Panc1 (cell line): ENCODE measurements at places on chromosomes 5 and 9.

DNA sequence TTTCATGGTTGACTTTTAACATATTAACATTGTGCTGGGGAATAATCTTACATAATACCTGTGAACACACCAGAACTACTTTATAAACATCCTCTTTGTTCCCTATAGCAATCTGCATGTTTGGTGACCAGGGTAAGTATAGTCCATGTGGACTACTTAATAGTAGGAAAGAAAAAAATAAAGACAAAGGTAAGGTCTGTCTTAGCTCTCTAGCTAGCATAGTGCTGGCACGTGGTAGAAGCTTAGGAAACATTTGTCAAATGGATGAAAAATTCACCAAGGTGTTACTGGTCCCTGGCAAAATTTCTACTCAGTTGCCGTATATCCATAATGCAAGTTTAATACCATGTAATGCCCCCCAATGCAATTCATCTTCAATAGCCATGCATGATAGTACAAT, 78.6 kb upstream of the ABCA1 start:
- no peak for DNase-seq

DNA sequence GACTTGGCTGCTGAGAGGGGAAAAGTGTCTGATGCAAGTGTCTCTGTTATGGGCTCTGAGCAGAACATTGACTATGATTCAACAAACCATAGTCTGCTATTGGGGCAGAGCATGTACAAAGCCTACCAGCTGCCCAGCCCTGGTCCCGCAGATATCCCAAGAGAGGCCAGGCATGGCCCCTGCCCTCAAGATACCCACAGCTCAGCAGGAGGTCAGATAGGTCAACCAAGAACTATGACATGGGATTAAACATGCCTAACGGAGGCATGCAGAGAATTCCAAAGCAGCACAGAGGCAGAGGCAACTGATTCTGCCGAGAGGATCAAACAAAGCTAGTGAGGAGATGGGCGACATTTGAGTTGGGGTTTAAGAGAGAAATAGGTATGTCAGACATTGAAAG, 39.9 kb upstream of the CPLX2 start:
- no peak for DNase-seq

- no peak for DNase-seq
Measured at GRCh38 chr9:16871336-16872151, 1.1 kb upstream of the BNC2 start.

DNA sequence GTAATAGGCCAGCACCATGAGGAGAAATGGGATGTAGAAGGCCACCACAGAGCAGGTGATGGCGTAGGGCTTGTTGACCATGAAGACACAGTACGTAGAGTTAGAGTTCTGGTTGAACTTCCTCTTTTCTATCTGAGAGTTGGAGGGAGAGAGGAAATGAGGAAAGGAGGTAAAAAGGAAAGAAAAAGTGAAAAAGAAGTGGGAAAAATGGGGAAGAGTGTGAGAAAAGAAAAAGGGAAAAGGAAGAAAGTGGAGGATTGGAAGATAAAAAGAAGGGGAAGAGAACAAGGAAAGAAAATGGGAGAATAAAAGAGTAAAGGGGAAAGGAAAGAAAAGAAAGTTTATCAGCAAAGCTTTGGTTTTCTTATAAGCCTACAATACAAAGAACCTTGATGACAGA, 126.1 kb downstream of the FBXO38 start:
- DNase-seq, result no peak

DNA sequence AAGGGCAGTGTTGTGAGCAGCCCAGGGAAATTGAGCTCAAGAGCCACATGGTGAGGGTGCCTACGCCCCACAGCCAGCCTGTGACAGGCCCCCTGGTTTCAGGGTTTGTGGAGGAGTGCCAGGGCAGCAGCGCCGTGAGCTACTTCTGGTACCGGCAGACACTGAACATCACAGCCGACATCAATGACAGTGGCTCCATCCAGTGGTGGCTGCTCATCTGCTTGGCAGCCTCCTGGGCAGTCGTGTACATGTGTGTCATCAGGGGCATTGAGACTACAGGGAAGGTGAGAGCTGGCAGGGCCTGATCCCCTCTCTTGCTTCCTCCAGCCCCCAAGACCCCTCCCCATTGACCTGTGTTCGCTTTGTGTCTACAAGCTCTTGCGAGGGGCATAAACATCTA, 10.2 kb downstream of the SLC6A18 start:
- DNase-seq, result no peak

DNA sequence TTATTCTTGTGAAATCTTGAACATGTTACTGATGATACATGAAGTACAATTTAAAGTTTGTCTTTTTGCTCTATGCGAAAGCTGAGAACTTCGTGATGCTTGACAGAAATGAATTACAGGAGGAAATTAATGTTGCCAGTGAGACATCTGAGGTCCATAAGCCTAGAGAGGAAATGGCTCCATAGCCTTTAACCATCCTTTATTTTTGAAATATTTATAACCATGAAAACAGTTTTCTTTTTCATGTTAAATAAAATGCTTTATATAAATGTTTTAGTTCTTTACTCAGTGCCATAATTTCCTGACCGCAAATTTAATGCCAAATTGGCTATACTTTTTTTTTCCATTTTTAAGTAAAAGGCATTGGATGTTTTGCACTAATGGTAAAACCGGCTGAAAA, 29.1 kb downstream of the F2RL2 start:
- DNase-seq, result no peak

DNA sequence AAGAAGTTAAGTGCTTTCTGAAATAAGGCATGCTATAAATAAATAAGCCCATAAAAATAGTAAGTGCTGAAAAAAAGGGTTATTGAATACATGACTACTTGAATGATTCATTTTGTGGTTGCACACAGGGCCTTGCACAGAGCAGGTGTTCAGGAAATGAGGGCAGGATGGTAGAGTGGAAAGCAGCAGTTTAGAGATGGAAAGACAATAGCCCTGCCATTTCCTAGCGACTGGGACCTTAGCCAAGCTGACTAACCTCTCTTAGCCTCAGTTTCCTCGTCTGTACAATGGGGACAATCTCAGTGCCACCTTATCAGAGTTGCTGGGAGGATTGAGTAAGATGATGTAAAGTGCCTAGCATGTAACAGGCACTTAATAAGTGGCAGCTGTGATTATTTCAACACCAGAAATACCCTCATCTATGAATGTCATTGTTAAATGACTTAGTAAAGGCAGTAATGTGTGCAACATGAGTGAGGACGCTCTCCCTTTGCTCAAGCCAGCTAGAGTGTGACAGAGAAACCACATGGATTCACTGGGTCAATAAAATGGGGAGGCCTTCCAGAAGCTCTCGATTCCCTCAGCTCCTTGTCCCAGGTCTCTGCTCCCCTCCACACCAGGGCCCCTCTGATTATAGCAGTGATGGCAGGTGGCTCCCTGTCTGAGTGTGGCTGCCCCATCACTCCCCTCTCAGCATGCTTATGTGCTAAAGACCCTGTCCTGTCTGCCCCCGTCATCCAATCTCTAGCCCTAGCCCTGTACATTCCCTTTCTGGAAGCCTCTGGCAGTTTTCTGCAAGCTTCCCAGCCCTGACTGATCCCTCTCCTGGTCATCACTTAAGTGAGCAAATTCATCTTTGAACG, 16.0 kb upstream of the PHF19 start:
- no peak for DNase-seq

GRCh38 chr9:91572811-91573210, 149.2 kb upstream of the NFIL3 start:
- no peak for DNase-seq

- DNase-seq, result no peak
Measured at GRCh38 chr5:62206150-62206829, 99.7 kb upstream of the KIF2A start.

DNA sequence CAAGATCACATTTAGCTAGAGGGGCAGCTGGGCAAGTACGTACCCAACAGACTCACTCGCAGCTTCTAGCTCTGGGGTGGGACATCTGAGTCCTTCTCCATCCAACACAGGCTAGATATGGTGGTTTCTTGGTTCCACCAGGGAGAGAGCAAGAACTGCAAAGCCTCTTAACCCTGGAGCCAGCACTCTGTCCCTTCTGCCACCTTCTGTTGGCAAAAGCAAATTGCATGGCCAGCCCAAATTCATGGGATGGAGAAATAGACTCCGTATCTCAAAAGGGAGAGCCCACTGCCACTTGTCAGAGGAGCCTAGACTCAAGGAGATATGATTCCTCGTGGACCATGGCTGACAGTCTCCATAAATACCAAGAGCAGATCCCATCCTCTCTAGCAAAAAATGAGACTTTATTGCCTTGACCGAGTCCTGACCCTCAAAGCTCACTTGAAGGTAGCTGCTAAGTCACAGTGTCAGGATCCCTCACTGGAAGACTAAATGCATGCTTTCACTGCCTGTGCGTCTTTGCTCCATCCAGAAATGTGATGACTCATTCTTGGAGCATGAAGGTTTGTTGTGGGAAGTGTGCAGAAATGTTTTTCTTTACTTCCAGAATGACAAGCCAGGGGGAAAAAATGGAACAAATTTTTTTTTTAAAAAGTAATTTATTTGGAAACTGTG, 28.8 kb upstream of the ROR2 start:
- DNase-seq, result no peak

DNA sequence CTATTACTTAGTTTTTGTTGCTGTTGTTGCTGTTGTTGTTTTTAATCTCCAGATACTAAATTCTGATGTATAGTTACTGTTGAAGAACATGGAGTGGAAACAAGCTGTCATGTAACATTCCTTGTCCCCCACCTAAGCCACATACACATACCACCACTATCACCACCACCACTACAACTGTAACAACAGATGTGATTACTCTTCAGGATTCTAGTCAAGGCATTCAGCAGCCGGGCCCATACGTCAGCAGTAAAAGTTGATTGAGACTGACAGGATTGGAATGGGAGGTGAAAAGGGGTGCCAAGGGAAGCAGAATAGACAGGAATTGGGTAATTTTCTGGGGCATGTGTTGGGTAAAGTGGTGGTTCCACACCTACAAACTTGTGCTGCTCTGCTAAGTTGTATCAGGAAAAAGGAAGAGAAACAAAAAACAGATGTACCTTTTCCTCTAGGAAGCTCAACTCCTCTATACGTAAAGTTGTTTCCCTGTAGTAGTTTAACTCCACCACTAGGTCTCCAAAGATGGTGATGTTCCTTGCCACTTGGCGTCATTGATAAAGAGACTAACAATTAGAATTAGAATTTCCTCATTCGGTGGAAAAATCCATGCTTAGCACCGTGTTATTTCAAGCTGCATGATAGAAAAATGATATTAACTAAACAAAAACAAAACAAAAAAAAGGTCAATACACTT, 138.6 kb downstream of the ARRDC3 start:
- no peak for DNase-seq

DNA sequence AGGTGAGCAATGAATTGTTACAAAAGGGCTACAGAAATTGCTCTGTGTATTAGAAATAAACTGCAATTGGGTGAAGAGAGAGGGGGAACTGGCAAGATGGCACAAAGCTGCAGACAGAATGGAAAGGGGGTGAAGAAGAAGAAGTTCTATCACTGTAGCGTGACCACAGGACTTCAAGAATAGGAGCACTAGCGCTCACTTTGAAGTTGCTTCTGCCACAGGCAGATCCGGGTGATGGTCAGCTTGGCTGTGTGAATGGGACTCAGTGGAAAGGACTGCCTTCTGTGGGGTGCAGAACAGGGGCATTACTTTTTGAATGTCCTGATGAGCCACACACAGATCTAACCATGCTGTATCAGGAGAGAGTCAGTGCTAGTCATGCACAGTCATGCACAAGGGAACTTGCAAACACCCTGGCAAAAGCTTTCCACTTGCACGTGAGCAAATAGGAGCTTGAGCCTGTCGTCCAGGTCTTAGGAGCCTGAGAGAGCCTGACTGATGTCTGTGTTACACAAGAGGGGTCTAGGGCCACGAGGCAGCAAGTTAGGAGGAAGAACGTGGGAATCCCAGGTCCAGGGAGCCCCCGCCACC, 16.3 kb downstream of the IL5 start:
- no peak for DNase-seq

DNA sequence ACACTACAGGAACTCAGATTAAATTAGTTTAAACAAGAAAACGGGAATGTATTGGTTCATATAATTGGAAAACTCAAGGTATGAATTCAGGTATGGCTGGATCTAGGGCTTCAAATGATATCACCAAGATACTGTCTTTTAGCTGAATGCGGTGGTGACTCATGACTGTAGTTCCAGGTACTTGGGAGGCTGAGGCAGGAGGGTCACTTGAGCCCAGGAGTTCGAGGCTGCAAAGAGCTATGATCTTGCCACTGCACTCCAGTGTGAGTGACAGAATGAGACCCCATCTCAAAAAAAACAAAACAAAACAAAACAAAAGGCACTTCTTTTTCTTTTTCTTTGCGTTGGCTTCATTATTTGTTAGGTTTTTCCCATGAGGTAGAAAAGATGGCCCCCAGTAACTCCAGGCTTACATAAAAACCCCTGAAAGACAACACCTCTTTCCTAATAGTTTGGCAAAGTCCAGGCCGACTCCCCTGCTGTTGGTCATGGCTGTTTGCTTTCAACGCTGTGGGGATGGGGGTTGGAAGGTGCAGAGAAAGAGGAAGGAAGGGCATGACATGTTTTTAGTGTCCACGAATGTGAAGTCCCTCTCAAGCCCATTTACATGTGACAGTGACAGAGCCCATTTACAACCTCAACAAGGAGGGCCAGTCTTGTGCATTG, 39.8 kb upstream of the CRB2 start:
- DNase-seq, result no peak

GRCh38 chr5:57592236-57592635, 109.6 kb upstream of the ACTBL2 start:
- DNase-seq, result no peak

DNA sequence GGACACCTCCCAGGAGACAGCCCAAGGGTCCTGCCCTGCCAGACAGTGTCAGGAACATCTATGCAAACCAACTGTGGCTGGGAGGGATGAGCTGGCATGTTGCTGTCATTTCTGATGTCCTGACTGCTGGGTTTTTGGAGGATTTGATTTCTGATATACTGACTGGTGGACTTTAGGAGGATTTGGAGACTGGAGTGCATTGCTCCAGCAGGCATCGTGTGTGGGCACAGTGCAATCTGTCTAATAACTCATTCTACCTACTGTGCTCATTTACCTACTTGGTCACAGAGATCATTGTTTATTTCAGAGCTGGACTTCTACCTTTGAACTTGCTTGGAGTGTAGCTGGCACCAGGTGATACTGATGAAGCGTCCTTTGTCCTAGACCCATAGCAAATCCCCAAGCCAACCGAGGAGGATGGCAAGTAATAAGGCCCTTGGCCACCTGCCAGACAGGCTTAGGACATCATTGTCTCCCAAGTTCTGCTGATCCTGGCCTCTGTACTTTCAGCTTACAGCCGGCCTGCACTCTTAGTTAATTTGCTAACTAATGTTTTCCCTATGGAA, 124.3 kb upstream of the ICE1 start:
- DNase-seq, result no peak

- DNase-seq, result peak; percentile 20
Measured at GRCh38 chr5:112691758-112692157, 45.9 kb upstream of the APC start.

GRCh38 chr5:94967525-94967924, 317.4 kb downstream of the MCTP1 start:
- no peak for DNase-seq

DNA sequence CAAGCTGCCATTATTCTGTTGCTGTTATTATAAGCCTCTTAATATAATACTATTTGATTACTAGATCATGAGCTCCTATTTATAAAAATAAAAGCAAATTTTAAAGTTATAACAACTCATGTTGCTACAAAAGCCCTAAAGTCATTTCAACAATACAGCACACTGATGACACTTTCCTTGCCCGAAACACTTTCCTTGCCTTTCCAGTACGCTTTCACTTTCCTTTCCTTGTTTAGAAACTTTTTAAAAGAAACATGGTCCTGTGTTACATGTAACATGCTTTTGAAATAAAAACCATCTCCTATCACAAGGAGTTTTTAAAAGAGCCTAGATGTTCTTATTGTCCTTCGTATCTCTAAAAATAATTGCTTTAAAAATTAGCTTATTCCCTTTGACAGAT, 688.4 kb downstream of the PTPRD start:
- no peak for DNase-seq
